ENCODE measurements at places on chromosomes 5 and 9.

DNA sequence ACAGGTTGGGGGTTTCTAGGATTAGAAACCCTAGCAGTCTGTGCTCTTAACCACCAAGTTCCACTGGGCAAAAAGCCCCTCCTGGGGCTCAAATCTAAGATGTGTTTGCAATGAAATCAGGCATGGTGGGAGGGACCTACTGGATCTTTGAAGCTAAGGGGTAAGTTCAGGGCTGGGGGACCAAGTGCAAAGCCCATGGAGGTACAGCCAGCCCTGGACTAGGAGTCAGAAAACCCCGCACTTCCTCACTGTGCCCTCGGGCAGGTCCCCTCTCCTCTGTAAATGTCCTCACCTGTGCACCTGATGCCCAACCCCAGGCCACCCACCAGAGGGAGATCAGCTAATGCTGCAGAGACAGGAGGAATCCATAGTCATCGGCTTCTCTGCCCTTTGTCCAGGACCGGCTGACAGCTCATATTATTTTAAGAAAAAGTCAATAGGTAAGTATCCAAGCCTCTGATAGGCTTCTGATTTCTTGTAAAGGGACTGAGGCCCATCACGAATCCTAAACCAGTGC is 138.3 kb downstream of the PAX5 start:
- no peak for DNase-seq

- no peak for DNase-seq
Observed at GRCh38 chr9:130935648-130936271, 3.3 kb downstream of the FIBCD1 start.

DNA sequence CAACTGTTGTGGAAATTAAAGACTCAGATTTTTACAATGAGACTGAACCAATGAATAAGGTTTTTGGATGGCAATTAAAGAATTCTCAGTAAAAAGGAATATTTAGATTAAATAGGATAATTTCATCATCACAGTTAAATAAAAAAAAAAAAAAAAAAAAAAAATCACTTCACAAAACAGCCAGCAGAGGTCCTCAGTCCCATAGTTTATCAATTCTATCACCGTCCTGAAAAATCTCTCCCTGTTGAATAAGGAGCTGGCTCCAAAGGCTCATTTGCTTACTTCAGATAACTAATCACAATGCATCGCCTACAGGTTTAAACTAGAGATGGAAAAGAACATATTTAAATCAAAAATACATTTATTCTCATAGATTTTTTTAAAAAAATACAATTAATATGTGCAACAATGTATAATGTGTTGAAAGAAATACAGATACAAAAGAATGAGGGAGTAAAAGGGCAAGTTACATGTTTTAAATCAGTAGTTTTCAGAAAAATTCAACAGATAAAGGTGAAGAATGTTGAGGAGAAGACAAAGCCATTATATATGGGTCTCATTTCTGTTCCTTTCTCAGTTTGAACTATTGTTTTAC is 175.8 kb upstream of the CHD1 start:
- peak; percentile 65 for DNase-seq

DNA sequence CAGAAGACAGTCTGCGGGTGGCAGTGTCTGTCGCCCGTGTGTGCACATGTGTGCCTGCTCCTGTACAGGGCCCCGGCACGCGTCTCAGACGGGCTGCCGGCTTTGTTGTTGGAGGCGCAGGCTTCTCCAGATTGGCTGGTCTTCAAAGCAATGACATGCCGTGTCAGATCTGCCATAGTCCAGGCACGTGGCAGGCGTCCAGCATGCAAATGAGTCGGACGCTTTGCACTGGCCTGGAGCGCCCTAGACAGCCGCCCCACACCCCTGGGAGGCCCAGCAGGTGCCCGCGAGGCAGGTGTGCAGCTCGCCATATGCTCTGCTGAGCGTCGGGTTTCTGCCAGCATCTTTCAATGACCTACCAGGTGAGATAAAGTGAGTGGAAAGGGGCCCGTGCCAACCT is 71.5 kb downstream of the GADD45G start:
- DNase-seq: no peak

- peak; percentile 47 for DNase-seq
Observed at GRCh38 chr9:81565144-81565543, 124.2 kb downstream of the TLE1 start.

DNA sequence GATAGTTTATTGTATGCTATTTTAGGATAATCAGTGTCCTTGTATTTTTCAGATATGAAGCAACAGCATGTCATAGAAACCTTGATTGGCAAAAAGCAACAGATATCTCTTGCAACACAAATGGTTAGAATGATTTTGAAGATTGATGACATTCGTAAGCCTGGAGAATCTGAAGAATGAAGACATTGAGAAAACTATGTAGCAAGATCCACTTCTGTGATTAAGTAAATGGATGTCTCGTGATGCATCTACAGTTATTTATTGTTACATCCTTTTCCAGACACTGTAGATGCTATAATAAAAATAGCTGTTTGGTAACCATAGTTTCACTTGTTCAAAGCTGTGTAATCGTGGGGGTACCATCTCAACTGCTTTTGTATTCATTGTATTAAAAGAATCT is 14.5 kb downstream of the CCT5 start:
- DNase-seq: no peak

All from HT-29 (cell line).